ENCODE measurements at places on chromosomes 6 and 20.

GRCh38 chr6:40438246-40438887 lies 148.8 kb downstream of the LRFN2 start:
- DNase-seq = no peak

DNA sequence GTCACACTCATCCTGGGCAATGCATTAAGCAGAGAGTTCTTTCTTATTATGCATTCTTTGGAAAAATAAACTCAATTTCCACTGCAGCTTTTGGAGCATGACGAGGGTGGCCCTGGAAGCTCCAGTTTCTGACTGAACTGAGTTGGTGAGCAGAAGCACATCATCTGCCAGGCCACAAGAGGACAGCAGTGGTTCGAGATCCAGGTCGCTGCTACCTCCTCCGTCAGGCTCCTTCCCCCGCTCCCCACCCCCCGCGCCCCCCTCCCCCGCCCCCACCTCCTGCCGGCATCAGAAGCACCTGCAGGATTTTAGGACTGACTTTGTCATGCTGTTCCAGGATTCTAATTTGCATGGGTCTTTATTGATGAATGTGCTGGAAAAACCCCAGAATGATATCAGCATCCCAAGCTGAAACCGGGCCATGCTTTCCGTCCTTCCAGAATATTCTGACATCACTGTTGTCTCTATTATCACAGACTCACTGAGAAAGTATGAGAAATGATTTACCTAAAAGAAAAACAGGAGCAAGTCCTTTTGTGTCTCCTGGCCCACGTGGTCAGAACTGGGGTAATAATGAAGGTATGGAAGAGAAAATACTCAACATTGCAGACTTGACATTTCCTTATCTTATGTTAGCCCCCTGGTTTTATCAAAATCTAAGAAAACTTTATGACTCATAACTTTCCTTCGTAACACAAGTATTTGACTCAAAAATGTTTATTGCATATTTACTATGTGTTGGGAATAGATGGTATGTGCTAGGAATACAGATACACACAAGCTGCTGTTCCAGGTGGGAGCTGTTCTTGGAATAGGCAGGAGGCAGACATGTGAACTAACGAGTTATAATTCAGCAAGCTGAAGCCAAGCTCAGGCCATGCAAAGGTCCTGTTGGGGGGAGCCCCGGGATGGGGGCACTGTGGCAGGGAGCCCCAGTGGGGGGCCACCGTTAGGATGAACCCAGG lies 220.2 kb upstream of the EXOC2 start:
- DNase-seq = no peak

DNA sequence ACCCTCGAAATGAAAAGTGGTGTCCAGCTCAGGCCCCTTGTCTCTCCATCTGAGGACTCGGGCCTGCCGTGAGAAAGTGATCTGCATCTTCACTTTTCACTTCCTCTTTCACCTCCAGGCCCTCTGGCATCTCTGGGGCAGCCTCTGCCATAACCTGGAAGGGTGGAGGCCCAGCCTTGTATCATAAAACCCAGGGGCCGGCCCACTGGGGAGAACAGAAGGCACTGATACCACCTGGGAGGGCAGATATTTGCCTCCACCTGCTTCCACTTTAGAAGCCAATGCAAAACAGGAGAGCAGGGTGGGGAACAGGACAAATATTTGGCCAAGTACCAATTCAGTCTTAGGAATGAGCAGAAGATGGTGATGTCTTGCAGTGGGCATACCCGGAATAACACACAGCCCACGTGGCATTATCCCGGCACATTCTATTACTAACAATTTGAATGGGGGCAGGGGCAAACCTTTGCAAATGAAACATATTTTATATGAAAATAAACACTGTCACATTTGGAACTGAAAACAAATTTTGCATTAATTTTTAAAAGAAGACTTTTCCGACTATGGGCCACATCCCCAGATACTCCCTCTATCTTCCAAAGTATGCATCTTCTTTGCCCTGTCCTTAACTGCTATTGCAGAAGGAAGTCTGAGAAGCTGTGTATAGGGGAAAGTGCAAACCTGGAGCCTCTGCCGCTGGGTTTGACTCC lies 69.2 kb upstream of the TBC1D7 start:
- no peak for DNase-seq

- DNase-seq = no peak
These were observed 7.7 kb downstream of the RBM39 start for GRCh38 chr20:35734374-35734773.

DNA sequence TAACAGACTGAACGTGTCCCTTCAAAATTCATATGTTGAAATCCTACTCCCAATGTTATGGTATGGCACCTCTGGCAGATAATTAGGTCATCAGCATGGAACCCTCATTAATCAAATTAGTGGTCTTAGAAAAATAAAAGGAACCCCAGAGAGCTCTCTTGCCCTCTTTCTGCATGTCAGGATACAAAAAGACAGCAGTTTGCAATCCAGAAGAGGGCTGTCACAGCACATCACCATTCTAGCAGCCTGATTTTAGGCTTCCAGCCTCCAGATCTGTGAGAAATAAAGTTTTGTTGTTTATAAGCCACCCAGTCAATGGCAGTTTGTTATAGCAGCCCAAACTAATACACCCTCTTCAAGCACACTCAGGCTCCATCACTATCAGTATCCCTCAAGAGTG lies 292.9 kb downstream of the TRDN start:
- DNase-seq = no peak

GRCh38 chr6:79446006-79446405 lies 91.2 kb downstream of the LCA5 start:
- no peak for DNase-seq

DNA sequence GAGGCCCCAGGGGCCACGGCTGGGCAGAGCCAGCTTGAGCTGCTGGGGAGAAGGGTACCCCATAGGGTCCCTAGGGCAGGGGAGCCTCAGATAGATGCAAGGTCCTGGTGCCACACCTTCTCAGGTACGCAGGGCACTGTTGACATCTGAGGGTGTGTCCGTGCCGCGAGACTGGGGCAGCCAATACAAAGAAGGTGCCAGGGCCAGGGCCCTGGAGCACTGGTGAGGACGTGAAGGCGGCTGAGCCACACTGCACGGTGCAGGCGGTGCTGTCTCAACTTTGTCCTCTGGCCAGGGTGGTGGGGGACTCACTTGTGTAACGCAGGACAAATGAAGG lies 649 bp upstream of the LRRC73 start:
- no peak for DNase-seq

DNA sequence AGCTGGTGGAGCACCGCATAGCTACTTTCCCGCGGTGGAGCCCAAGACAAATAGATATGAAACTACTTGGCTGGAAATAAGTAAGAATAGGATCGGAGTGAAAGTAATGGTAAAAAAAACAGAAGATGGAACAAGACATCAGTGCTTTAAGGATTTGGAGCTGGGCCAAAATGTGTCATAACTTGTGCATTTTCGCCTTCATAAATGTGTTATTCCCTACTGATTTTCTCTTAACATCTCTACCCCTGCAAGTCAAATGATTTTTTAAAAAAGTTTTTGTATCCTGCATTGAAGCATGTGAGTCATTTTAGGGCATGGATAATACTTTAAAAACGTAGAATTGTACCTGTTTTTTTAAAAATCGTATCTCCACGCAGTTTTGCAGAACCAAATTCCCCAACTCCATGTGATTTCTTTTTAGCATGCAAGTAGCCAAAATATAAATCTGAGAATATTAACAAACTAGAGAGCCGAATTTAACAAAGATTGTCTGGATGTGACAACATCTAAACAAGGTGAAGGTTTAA lies 882 bp upstream of the FAM184A start:
- no peak for DNase-seq

GRCh38 chr6:125714441-125715090 lies 34.9 kb upstream of the HEY2 start:
- DNase-seq = no peak

GRCh38 chr6:134247844-134248580 lies 69.9 kb downstream of the SGK1 start:
- DNase-seq = no peak

- DNase-seq = no peak
These were observed 536 bp upstream of the FNDC1 start for GRCh38 chr6:159168536-159169192.

DNA sequence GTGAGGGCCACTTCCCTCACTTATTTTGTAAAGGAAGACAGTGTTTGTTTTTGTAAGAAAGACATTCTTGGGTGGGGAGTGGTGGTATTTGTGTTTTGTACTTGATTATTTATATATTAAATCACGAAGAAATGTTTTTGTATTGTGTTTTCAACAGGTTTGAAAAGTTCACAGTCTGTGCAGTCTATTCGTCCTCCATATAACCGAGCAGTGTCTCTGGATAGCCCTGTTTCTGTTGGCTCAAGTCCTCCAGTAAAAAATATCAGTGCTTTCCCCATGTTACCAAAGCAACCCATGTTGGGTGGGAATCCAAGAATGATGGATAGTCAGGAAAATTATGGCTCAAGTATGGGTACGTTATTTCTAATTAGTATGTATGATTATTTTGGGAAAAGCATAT lies 137.2 kb downstream of the NCOA3 start:
- no peak for DNase-seq

- DNase-seq = no peak
These were observed 79.3 kb downstream of the INSM1 start for GRCh38 chr20:20447196-20447595.

DNA sequence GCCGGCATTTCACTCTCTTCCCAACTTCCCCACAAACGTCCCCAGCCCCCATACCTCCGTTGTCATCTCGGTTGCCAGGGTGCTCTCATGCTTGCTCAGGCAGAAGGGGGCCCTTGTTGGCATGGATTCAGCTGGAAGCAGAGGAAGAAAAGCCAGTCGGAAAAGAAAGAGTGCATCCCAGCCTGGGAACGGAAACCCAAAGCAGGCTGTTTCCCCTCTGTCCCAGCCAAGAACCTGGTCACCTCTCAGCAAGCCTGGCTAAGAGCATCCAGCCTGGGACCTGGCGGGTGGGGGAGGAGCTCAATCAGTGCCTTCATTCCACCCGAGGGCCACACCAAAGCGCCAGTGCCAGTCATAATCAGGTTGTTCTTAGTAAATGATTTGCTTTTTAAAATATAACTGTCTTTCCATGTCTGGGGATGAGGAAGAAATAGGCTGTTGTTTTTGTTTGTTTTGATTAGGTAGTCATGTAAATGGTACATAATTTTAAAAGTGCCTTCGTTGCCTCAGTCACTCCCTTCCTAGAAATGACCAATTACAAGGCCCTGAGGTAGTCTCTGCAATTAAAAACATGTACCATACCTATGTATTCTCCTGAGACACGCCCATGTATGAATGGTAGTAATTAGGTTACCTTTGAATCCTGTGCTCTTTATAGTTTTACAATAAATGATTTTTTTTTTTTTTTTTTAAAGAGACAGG lies 21.1 kb downstream of the CHMP4B start:
- DNase-seq = no peak
